ENCODE measurements at places on chromosomes 13 and 19. TPM values are rescaled to one million over a fixed set of nuclear protein-coding genes. Genes with fewer than 3 reads are reported as not detected.

The MYCBP2 gene
- total RNA-seq, result 84.6 TPM

The ADAMTSL5 gene
- 6.9 TPM for total RNA-seq

The ZNF835 gene
- total RNA-seq, result not detected

The NXNL1 gene
- not detected for total RNA-seq

The CD79A gene
- total RNA-seq, result not detected

The SLC1A6 gene
- not detected for total RNA-seq

The NCAN gene
- total RNA-seq, result not detected

The NOVA2 gene
- not detected for total RNA-seq
